ENCODE measurements at places on chromosomes 3 and 15.
A peak's percentile ranks its signal among the peaks of the same experiment; 100 is the strongest.

GRCh38 chr3:46667657-46668056 lies 25.8 kb downstream of the ALS2CL start:
- no peak for DNase-seq

- peak; percentile 42 for DNase-seq
Observed at GRCh38 chr15:85379403-85380131, 836 bp upstream of the AKAP13 start.

DNA sequence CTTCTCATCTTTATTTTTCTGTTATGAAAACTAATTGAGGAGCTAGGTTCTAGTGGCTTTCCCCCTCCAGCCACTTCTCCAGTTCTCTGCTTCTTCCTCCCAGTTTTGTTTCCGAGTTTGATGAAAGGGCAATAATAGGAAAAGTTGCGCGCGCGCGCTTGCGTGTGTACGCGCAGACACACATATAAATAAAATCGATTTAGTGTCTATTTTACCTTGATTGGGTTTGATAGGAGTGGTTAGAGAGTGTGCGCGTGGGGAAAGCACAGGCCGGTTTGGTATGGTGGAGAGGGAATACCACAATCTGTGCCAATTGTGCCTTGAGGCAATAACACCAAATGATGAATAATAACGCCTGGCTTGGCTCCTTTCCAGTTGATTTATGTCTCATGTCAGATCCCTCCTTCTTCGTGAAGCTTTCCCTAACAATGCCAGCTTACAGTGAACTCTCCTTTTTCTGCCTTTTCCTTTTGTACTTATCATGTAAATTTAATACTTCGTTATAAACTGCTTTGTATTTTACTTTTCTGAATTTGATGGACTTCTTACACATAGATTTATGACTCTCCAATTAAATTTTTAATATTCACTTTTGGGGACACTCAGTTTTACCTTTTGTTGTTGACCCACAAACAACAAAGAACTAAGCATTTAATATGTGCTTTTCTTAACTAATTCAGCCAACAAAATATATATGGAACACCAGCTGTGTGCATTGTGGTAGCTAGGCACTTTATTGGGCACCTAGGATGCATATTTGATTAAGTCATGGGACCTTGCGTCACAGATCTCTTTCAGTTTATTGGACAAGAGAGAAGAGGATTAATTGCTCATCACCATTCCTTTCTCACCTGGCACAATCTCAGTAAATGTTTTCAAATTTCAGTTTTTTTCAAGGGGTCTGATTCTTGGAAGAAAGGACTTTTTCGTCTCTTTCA lies 1.7 kb downstream of the TIPARP start:
- peak; percentile 12 for DNase-seq

DNA sequence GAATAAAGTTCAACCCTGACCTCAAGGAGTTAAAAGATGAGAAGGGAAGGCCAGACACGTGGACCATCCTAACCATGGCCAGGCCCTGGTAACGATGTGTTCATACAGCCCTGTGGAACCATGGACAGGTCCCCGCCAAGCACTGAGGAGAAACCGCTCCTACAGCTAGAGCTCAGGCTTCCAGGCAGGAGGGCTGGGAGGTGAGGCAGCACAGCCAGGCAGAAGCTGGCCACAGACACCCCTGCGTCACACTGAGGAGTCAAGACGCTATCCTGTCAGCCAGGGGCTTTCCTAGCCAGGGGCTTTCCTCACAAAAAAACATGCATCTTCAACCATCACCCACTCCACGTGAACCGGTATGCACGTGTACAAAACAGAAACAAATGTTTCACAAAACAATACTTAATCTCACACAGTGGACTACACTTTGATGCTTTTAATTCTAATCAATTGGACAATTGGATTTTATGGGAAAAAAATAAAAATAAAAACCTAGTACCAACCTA lies 73.2 kb downstream of the TBC1D2B start:
- no peak for DNase-seq

DNA sequence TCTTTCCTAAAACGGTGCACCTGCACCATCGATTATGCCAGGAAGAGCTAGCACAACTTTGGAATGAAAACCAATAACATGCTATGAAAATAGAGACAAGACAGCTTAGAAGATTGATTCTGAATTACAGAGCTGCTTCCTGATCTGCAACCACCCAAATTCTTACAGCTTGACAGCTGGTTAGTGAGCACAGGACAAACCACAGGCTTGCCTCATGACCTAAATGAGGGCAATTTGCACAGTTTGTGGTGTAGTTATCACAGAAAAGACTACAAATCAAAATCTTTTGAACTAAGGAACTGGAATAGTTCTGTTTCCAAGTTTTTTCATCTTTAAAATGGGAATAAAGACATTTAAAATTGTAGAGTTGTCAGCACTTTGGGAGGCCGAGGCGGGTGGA lies 533.5 kb downstream of the NAALADL2 start:
- DNase-seq: no peak

- no peak for DNase-seq
Observed at GRCh38 chr3:31911643-31912042, 69.4 kb downstream of the OSBPL10 start.

DNA sequence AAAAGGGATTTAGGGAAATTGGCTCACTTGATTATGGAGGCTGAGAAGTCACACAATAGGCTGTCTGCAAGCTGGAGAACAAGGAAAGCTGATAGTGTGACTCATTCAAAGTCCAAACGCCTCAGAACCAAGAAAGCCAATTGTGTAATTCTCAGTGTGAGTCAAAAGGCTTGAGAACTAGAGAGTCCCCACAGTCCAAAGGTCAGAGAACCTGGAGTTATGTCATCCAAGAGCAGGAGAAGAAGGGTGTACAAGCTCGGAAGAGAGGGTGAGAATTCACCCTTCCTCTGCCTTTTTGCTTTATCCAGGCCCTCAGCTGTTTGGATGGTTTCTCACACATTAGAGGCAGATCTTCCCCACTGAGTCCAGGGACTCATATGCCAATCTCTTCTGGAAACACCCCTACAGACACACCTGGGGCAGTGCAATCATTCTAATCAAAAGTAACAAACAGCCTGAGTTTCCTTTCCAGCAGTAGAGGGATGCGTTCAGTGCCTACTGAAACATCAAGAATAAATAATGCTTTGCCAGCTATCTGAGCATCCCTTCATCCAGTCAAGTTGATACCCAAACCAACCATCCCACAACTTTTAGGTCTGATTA lies 271.5 kb downstream of the SATB1 start:
- no peak for DNase-seq

GRCh38 chr15:49883121-49883520 lies 235.9 kb downstream of the ATP8B4 start:
- DNase-seq: no peak

- DNase-seq: no peak
Observed at GRCh38 chr15:67248011-67248505, 6.4 kb downstream of the AAGAB start.

- no peak for DNase-seq
Observed at GRCh38 chr15:25544076-25544475, 105.3 kb upstream of the UBE3A start.

GRCh38 chr15:94029495-94029894 lies 201.9 kb upstream of the MCTP2 start:
- DNase-seq: no peak

GRCh38 chr3:111210866-111211564 lies 139.4 kb downstream of the NECTIN3 start:
- no peak for DNase-seq

- DNase-seq: no peak
Observed at GRCh38 chr3:46987319-46987742, 7.9 kb downstream of the NBEAL2 start.

DNA sequence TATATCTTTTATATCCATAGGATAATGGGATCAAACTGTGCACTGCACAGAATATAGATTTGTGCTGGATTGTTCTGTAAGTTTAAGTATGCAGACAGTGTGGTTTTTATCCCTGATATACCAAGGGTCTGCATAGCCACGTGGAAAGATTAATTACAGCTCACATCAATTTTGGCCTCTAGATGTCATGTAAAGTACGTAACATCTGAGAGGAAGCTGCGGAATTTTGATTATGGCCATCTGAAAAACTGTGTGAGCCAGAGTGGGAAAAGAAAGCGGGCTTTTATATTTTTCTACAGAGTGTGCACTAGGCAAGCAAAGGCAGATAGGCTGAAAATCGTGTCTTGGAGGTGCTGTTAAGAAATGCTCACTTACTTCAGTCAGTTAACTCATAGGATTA lies 562.7 kb downstream of the GBE1 start:
- no peak for DNase-seq

DNA sequence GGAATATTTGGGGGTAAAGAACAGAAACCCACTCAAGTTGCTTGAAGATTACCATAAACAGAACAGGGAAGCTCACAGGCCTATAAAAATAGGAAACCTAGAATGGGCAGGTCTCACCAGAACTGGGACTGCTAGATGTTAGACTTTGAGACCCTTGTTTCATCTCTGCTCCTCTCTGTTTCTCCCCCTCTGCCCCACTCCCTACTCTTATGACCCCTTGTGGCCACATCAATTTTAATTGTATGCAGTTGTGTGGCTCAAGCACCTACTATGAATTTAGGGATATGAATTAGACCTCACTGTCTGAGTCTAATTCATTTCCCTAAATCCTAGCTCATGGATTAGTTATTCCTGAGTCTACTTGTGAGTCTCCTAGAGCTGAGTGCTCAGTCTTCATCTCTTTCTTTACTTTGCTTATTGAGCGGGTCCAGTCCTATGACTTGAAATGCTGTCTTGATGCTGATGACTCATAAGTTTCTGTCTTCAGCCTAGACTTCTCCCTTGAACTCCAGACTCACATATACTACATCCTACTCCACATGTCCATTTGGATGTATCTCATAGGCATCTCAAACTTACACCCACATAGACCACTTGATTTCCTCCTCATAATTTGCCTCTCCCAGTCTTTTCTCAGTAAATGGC lies 78.7 kb downstream of the ITPR1 start:
- no peak for DNase-seq

DNA sequence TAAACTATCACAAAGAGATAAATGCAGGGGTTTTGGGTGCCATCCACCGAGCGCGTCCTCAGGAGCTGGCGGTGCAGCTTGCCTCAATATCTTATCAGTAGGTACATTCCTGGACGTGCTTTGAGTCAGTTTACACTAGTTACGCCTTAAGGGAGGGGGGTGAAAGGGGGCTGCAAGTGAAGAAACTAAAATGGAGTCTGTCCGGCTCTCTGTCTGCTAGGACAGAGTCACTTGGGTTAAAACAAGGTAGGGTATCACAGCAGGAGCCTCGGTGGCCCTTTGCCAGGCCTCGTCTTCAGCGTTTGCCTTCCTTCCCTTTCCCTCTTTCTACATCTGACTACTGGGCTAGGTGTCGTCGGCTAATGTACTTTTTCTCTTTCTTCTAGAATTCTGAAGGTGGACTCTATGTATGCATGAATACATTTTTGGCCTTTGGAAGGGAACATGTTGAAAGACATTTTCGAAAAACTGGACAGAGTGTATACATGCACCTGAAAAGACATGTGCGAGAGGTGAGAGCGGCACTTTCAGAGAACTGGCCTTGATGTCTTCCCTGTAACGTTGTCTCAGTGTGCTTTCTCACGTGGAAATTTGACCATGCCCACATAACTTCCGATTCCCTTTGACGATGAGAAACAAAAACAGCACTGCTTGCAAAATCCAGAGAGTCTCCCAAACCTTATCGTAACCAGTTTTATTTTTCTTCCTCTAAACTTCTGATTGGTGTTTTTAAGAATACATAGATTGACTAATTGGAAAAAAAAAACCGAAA lies 28.8 kb downstream of the USP13 start:
- no peak for DNase-seq

DNA sequence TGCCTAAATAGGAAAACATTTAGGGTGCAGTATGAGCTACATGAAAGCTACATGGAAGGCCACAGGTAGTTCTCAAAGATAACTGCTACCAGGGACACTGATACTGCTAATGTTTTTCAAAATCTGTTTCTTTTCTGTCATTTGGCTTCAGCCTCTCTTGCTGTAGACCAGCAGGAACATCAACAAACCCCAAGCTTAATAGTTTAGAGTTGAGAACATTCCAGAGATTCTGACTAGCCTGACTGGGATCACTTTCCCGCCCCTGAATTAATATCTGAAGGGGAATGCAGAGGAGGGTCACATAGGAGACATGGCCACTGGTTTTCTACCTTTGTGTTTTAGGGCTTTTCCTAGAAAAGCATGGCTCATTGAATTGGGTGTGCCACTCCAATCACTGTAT lies 16.9 kb upstream of the C3orf38 start:
- no peak for DNase-seq

GRCh38 chr3:159499031-159499793 lies 489.4 kb upstream of the IL12A start:
- no peak for DNase-seq

- no peak for DNase-seq
Observed at GRCh38 chr3:183653209-183654064, 18.0 kb downstream of the KLHL24 start.

- DNase-seq: no peak
Observed at GRCh38 chr3:12484983-12485327, 675 bp downstream of the TSEN2 start.

GRCh38 chr15:63449731-63450130 lies 54.7 kb upstream of the USP3 start:
- DNase-seq: no peak

DNA sequence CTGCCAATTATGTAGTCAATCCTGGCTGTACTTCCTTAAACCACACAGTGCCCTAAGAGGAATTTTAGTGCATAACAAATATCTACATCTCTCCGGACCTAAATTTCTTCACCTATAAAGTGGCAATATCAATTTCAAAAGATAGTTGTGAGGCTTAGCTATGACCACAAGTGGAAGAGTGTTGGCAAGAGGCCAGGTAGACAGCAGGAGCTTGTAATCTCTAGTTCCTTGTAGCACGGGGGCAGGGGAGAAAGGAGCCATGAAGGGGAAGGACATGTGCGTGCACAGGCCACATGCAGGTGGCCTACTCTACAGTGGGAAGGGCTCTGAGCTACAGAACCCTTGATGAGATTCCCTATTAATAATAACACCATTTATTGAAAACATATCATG lies 269.7 kb downstream of the ABHD5 start:
- DNase-seq: no peak

GRCh38 chr15:47685141-47685870 lies 32.0 kb upstream of the SEMA6D start:
- DNase-seq: no peak

DNA sequence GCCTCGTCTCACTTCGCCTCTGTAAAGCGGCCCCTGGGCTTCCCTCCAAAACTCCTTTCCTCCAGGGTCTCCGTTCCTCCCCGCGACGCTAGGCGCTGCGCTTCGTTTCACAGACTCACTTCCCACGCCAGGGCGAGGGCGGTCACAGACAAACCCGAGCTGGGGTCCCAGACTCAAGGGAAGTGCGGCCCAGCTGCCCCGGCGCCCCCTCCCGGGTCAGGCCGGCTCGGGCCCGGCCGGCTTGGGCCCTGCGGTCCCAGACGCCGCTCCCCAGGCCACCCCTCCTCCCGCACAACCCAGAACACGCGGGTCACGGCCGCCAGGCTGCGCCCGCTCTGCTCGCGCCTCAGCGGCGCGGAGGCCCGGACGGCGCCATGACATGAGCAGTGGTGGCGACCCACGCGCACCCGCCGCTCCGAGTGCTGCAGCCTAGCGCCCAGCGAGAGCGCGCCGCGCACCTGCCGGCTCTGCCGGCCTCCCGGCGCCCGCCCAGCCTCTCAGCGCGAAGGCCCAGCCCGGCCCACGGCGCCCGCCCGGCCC lies 547 bp downstream of the NUP210 start:
- DNase-seq: peak; percentile 29

GRCh38 chr15:23670970-23671369 lies 16.1 kb downstream of the NDN start:
- no peak for DNase-seq
